ENCODE measurements at places on chromosomes 7 and 10.

DNA sequence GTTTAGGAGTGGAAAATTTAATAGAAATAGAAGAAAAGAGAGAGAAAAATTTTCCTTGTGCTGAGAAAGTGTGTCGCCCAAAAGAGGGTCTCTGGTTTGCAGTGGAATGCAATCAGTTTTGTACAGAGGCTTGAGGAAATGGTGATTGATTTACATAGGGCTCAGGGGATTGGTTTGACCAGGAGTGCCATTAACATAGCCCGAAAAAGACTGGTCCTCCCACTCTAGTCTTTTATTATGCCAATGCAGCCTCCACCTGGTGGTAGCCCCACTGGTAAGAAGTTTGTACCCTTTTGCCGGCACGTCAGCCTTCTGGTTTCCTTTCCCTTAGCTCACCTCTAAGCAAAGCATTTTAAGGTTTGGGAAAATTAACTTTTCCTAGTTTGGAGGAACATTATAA, 885.3 kb downstream of the XPNPEP1 start:
- DNase-seq: no peak

DNA sequence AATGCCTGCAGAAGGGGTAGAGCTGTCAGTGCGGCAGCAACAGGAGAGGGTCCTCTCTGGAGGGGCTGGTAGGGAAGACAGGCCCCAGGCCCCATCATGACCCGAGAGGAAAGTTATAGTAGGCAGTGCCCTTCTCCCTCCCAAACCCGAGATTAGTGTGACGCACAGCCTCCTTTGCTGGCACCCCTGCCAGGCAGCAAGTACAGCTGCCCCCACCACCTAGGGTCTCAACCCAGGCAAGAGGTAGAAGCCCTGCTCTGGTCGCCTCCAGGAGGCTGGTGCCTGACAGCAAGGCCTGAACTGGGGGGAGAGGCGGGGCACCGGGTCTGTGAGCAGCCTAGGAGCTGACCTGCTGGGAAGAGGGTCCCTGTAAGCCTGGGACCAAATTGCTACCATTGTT, 15.5 kb downstream of the LOXL4 start:
- DNase-seq: no peak

DNA sequence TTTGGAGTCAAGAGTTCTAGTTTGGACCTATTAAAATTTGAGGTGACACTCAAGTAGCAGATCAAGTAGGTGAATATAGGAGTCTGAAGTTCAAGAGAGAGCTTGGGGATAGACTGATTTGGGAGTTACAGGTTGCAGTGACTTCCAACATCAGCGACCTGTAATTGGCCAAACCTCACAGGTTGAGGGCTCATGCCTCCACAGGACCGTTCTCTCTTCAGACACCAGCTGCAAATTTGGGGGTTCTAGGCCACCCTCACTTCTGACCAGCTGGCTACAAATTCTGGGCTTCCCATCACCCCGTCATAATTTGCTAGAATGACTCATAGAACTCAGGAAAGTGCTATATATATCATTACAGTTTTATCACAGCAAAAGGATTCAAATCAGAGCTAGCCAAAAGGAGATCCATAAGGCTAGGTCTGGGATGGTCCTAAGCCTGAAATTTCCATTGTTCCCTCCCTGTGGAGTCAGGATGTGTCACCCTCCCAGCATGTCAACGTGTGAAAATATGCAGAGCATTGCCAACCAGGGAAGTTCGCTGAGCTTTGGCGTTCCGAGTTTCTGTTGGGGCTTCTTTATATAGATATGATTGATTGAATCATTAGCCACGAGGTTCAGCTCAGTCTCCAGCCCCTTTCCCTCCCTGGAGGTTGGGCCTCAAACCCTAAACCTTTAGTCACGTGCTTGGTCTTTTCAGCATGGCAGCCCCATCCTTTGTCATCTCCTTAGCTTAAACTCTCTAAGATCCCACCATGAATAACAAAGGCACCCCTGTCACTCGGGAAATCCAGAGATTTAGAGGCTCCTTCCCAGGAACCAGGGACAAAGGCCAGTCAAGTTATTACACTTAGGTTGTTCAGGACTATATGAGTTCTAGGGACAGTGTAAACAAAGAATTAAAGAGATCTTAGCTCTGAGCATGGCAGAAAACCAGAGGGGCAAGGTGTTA, 20.7 kb upstream of the ZNF212 start:
- DNase-seq: no peak

DNA sequence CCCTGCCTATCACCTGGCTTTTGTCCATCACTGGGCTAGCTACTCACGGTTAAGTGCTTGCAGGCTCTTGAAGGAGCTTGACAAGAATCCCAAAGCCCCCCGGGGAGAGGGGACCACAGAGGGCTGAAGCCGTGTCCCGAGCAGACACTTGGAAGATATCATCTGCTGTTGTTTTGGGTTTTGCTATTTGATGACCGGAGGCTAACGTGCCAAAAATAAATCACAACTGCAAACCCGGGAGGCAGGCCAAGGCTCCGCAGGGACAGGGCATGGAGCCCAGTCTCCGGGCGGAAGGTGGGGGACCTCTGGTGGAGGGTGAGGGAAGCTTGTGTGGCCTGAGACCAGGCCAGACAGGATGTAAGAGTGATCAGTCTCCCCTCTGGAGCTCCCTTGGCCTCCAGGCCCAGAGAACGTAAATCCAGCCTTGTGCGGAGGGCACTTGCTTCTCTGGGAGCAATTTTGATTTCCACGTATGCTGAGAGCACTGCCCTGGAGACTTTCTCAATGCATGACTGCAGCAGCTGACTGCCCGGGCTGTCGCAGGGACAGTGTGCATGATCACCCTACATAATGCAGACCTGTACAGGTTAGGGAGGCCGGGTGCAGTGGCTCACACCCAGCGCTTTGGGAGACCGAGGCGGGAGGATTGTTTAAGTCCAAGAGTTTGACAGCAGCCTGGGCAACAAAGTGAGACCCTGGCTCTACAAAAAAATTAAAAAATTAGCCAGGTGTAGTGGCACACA, at the start of gene PHKG1:
PHKG1 (minus strand) TSS at position 164 of the 743 bp plus-strand sequence. CDS start 4,011 bp downstream, outside the sequence.
- DNase-seq: peak; percentile 80

GRCh38 chr7:157359581-157359980, 22.8 kb downstream of the DNAJB6 start:
- no peak for DNase-seq

DNA sequence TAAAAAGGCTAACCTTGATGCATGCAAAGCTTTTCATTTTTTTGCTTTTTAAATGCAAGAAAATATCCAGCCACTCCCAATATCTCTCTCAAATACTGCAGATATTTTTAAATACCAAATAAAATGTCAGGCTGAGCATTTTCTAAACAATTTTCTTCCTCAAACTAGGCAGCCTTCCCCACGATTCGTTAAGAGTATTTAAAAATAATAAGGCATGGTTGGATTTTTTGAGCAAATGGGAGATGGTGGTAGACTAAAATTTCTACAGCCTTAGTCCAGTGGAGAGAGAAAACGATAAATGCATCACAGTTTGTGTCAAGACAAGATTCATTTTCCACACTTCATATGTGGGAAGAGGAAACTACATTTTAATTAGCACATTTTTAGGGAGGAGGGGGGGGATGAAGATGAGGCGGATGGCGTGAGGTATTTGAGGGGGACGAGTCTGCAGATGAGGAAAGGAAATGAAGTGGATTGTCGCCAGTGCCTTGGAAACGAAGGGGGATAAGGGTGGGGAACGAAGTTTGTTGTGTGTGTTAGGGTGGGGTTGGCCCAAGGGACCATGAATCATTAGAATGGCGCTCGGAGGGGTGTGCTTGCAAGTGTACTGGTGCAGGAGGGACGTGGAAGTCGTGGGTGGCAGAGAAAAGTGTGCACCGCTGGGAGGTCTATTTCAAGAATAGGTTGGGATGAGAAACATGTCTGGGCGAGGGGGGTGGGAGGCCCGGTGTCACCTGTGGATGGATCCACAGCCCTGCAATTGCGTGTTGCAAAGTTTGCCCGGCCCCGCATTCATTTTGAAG, 1.2 kb upstream of the ADD3 start:
- peak; percentile 64 for DNase-seq

DNA sequence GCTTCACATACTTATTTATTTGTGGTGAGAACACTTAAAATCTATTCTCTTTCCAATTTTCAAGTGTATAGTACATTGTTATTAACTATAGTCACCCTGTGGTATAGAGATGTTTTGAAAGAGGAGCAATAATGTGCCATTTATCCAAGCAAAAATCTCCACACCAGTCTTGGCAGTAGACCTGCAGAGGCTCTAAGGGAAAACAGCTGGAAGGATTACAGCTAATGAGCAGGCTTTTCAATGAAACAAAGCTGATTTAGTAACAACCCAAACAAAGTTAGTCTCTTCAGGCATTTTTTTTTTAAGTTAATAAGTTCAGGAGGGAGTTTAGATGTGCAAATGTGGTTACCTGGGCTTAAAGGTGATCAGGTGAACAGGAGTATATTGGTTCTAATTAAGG, 101.9 kb downstream of the EVX1 start:
- no peak for DNase-seq

- no peak for DNase-seq
Observed at GRCh38 chr7:154769527-154769926, 233.4 kb downstream of the PAXIP1 start.

All from HCEC 1CT (cell line).